Right forelimb (tissue), 1 donor: ENCODE measurements at places on chromosomes 1 and 21.
A peak's percentile ranks its signal among the peaks of the same experiment; 100 is the strongest.

DNA sequence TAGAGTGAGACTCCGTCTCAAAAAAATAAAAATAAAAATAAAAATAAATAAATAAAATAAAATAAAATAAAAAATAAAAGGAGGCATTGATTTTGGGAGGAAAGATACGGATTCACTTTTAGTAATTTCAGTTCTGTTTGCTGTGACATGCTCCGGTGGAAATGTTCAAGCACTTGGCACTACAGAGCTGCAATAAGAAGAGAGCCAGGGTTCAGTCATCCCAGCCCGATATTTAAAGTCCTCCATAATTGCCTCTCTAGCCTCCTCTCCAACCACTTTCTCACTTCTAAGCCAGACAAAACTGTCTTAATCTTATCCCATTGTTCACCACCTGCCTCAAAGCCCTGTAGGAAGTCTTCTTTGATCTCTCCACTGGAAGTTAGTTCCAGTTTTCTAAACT is 55.0 kb upstream of the MACF1 start:
- DNase-seq = no peak

- DNase-seq = no peak
Measured at GRCh38 chr1:176517484-176517883, 54.5 kb downstream of the PAPPA2 start.

GRCh38 chr1:72286401-72286800 is 4.1 kb upstream of the NEGR1 start:
- DNase-seq = no peak

GRCh38 chr1:85683292-85684025 is 24.8 kb downstream of the ZNHIT6 start:
- no peak for DNase-seq

DNA sequence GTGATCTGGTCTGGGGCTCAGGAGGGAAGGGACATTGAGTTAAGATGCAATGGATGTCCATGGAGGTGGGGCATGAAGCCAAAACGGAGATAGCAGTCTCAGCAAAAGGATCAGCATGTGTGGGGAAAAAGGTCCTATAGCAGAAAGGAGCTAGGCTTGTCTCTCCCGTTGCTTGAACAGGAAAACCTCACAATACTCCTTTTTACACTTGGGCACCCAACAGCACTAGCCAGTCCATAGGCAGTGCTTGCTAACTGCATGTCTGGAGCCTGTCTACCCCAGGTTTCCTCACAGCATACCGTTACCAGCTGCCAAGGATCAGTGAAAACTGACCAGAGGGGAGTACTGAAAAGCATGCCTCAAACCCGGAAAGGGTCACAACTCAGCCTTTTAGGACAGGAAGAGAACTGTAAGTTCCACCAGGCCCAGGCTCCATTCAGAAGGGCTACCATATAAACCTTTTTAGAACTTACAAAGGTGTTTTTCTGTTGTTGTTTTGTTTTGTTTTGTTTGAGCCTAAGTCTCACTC is 78.6 kb downstream of the JAK1 start:
- DNase-seq = no peak

- no peak for DNase-seq
Measured at GRCh38 chr1:193654951-193655735, 468.7 kb upstream of the B3GALT2 start.

DNA sequence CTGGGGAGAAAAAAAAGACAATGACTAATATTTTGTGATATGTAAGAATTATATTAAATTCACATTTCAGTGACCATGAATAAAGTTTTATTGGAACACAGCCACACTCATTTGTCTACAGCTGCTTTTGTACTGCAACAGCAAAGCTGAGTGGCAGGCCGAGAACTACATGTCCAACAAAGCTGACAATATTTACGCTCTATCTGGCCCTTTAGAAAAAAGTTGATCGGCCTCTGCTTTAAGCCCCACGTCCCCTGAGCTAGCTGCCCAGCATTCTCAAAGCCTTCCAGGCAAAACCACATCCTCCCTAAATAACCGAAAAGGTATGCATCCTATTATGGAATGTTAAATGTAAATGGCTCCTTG is 8.6 kb downstream of the SLC2A1 start:
- DNase-seq = no peak

DNA sequence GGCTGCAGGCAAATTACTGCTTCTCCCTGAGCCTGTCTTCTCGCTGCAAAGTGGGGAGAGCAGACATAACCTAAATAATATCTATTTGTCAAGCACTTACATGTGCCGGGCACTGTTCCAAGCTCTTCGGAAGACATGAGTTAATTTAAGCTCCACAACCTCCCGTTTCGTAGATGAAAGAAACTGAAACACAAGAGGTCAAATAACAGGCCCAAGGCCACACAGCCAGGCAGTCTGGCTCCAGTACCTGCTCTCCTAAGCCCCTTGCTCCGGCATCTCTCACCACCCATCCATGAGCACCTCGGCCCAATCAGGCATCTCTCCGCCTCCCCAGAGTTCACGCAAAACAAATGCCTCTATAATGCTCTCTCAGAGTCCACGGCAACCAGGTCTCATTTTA is 65.4 kb downstream of the TAS1R2 start:
- no peak for DNase-seq

GRCh38 chr21:35428001-35428320 is 378.9 kb upstream of the RUNX1 start:
- no peak for DNase-seq

DNA sequence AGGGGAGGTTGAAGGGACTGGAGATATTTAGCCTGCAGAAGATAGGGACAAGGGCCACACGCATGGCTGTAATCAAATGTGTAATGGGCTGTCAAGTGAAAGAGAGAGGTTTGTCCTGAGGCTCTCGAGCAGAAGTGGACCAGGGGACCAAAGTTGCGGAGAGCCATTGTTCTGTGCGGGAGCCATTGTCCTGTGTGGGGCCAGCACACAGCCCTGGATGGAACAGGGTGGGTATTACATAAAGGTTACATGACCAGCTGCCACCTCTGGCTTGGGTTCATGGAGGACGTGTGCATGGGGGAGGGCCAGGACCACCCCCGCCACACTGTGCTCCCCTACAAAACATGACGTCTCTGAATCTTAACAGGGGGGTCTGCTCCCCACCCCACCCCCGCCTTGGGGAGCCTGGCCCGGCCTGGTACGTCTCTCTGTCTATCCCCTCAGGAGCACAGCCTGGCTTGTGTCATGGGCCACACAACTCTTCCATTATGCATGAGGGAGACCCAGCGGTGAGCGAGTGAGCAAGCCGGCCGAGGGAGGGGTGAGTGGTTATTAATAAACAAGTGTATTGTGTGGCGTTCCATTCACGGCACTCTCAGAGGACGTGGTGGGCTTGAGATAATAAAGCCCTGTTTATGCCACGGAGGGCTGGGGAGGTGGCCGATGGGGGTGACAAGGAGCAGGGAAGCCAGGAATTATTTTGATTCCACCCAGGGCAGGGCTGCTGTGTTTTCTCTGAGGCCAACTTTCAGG is at the start of gene NFASC:
Gene NFASC, plus strand, starts transcription at position 703 of the 753 bp plus-strand sequence. CDS start 73,454 bp downstream, outside the sequence.
- no peak for DNase-seq

DNA sequence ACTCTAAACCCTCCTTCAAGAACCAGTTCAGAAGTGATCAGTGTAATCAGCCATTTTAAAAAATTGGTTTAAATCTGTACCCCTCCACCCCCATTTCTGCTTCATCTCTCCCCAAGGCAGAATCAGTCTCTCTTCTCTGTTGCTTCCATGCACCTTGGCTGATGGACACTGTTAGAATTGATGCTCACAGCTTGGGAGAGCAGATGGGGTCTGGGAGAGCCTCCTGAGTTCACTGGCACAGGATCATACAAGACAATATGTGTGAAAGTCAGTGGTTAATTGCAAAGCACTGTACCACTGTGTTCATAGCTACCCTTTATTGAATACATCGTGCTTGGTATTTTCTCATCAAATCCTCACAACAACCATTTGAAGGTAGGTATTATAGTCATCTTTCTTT is 140.9 kb downstream of the ROR1 start:
- DNase-seq = no peak

GRCh38 chr1:14297356-14297755 is 301.1 kb upstream of the KAZN start:
- no peak for DNase-seq

- no peak for DNase-seq
Measured at GRCh38 chr1:100835866-100836842, 58.5 kb downstream of the EXTL2 start.

DNA sequence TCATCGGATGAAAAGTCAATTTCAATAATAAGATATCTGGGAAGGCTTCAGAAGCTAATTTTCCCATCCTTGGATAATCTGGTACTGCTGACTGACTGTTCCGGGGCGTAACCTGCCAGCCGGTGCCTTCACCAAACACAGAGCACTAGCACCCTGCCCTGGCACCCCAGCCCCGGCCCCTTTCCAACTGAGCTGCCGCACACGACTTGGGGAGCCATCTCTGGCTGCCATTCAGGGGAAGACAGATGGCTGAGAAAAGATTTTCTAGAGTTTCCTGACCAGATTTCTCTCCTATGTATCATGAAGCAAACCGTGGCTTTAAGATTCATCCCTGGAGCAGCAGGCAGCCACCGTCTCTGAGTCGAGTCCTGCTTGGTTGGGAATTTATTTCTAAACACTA is 96.0 kb upstream of the SYT6 start:
- no peak for DNase-seq

GRCh38 chr1:82485591-82486369 is 685.0 kb downstream of the ADGRL2 start:
- DNase-seq = peak; percentile 53

- DNase-seq = no peak
Measured at GRCh38 chr1:42259739-42260064, 75.3 kb downstream of the FOXJ3 start.

GRCh38 chr1:190633488-190633887 is 155.8 kb upstream of the BRINP3 start:
- DNase-seq = no peak

DNA sequence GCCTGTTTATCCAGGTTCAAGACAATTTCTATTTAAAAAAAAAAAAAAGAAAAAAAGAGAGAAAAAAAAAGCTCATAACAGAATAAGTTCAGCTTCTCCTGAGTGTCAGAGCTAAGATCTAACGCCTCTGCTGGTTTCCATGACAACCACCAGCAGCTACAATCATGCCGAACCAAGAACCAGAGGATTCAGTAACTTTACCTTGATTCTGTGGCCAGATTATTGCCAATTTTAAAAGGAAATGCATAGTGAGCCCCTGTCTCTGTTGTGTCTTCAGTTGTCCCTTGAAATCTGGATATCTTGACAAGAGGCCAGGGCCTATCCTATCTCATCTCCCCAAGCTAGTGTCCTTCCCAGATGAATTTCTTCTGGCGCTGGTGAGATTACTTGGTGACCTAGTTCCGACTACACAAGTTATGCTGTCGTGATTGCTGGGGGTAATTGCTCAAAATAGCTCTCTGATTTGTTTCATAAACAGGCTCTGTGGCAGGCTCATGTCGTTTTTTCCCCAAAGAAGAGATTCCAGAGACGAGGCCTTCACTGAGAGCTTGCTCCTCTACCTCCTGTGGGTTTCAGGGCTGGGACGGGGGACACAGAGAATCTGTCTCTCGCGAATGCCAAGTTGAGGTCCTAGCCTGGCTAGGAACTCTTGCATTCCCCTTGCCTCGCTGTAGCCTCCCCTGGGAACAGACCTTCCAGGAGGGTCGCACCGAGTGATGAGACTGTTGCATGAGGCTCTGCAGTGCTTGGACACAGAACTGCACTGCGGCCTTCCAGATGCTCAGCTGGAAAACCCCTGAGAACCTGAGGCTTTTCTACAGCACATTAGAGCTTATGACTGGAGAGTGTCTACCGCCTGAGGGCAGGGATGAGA is 32.4 kb upstream of the SCCPDH start:
- DNase-seq = no peak

GRCh38 chr21:43890042-43890441 is 25.0 kb downstream of the AGPAT3 start:
- no peak for DNase-seq

- DNase-seq = no peak
Measured at GRCh38 chr21:41784456-41785102, 17.7 kb upstream of the RIPK4 start.

- DNase-seq = no peak
Measured at GRCh38 chr1:15526021-15526489, 593 bp upstream of the DNAJC16 start.

GRCh38 chr1:159851407-159851806 is 11.1 kb downstream of the VSIG8 start:
- DNase-seq = no peak

DNA sequence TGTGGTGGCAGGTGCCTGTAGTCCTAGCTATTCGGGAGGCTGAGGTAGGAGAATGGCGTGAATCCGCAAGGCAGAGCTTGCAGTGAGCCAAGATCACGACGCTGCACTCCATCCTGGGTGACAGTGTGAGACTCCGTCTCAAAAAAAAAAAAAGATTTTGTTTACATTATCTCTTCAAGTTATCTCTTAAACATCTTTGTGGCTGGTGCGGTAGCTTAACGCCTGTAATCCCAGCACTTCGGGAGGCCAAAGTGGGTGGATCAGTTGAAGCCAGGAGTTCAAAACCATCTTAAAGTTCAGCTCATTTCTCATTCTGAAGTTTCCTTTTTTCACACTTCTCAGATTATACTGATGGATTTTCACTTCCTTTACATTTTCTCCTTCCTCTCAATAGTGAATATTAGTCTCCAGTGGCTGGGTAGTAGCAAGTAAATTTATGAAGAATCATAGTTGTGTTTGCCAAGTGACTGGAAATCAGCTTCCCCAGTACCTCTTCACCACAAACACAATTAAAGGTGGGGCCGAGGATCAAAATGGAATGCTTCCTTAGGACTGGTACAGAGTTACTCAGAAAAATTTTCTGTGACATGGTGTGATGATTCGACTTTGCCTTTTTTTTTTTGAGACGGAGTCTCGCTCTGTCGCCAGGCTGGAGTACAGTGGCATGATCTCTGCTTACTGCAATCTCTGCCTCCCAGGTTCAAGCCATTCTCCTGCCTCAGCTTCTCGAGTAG is 13.8 kb downstream of the PIP5K1A start:
- no peak for DNase-seq

DNA sequence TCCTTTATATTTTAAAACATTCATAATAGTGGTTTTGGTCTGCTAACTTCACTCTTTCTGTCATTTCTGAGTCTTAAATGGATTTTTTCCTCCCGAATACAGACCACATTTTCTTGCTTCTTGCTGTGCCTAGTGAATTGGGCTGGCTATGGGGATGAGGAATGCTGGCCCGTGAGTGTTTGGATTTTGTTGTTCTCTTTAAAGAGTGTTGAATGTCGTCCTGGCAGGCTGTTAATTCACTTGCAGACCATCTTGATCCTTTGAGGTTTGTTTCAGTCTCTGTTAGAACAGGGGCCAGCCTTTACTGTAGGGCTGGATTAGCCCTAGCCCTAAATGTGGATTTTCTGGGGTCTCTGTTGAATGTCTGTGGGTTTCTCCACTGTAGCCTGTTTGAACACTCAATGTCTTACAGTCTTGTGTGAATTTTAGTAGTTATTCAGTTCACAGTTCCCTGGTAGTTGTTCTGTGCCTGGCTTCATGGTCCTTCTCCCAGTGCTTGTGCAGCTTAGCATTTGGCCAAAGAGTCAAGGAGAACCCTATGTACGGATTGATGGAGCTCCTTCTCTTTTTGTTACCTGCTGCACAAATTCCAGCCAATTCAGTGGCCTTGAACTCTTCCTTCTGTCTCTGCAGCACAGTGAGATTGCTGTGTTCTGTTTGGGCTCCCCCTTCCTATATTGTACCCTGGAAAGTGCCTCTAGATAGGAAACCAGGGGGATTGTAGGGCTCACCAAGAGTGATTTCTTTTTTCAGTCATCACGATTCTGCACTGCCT is 95.7 kb downstream of the DYRK1A start:
- DNase-seq = no peak
